ENCODE measurements at places on chromosomes 2 and 18. TPM values are rescaled to one million over a fixed set of nuclear protein-coding genes. Genes with fewer than 3 reads are reported as not detected.

REG3A gene
- not detected for polyA plus RNA-seq

STON1 gene
- polyA plus RNA-seq = 17.1 TPM

NAPG gene
- polyA plus RNA-seq = 54.9 TPM

ITPRIPL1 gene
- polyA plus RNA-seq = 1.4 TPM

LAMA1 gene
- 55.2 TPM for polyA plus RNA-seq

Data from spinal cord (tissue), 10 donors.